ENCODE measurements at places on chromosomes 12 and 14.
A peak's percentile ranks its signal among the peaks of the same experiment; 100 is the strongest.

GRCh38 chr12:52682938-52683574 is 2.8 kb upstream of the KRT1 start:
- DNase-seq, result no peak

- DNase-seq, result no peak
These were observed 68.3 kb downstream of the SCARB1 start for GRCh38 chr12:124795081-124795948.

DNA sequence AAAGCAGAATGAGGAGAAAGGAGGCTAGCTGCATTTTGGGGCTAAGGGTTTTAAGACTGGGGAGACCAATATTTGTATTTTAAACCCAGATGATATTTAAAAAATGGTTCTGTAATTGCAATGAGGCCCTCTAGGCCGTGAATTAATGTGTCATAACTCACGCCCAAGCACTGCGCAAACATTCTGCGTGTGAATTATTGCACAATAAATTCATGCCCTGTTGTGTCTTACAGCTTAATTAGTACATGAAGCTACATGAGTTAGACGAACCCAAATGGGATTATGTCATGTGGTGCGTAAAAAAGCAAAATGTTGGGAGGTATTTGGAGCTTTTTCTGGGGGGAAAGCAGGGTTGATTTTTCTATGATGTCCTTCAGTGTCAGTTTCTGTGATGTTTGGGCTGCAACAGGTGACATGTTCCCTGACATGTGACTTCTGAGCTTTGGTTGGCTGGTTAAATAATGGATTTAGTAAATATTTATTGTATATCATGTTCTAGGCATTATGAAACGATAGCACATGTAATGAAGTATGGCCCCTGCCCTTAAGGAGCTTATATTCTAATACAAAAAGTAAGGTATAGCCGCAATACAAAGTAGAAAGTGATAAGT is 30.4 kb upstream of the CISTR start:
- no peak for DNase-seq

DNA sequence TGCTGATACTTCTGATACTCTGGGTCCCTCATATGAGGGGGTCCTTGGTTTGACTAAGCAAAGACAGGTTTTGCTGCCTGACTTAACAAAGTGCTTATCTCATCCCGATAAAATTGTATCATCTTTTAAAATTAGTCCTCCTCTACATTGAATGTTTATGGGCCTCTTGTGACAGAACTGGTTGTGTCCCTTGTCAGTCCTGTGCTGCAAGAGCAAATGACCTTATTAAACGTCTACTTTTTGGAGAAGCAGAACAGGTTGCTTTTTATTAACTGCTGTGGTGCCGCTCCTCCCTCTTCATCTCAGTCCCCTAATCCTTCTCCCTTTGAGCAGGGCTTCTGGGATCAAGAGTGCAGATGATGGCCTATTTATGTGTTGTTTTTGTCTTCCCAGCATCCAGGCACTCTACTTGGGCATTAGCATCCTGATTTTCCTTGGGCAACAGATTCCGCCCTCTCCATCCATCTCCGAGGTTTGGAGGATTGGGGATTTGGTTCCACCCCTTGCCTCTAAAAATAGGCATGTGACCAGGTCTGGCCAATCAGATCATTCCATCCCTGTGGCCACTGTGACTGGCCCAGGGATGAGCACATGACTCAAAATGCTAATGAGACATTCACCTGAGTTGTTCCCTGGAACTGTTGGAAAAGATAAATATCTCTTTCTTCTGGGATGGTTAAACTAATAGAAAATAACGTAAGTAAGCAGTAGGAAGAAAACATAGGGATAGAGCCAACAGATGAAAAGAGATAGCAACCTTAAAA is 2.9 kb upstream of the DENR start:
- peak; percentile 12 for DNase-seq

GRCh38 chr14:63030113-63030512 is 15.1 kb downstream of the KCNH5 start:
- no peak for DNase-seq

GRCh38 chr12:3557116-3557697 is 66.2 kb downstream of the PRMT8 start:
- no peak for DNase-seq

GRCh38 chr12:112988224-112988623 is 9.9 kb downstream of the OAS2 start:
- no peak for DNase-seq

- DNase-seq, result no peak
These were observed 249.1 kb upstream of the PPFIA2 start for GRCh38 chr12:82008251-82008650.

GRCh38 chr14:57870686-57871457 is 5.0 kb upstream of the SLC35F4 start:
- no peak for DNase-seq

DNA sequence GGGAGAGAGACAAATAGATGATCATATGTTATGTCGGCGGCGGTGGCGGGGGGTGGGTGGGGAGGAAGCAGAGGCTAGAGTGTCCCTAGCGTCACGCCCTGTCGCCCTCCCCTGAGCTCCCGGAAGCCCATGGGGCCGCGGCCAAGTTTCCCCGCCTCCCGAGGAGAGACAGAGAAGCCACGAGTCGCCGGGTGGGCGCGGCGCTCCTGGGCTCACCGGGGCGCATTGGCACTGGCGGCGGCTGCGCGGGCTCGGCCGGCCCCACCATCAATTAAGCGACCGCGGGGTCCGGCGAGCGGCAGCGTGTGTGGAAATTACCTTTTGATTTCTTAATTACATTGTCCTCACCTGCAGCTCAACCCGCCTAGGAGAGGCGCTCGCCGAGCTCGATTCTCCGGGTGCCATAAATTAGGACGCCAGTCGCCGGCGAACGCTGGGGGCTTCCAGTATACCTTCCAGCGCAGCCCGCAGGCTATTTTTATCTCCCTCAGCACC is 119.9 kb upstream of the LHX5 start:
- DNase-seq, result peak; percentile 52

GRCh38 chr14:50736932-50737419 is 68.9 kb upstream of the SAV1 start:
- DNase-seq, result no peak

- DNase-seq, result no peak
These were observed 803 bp downstream of the STK38L start for GRCh38 chr12:27244689-27245488.

GRCh38 chr12:48486679-48487078 is 4.4 kb downstream of the C12orf54 start:
- no peak for DNase-seq

GRCh38 chr12:46242569-46242968 is 26.3 kb downstream of the SLC38A1 start:
- no peak for DNase-seq

DNA sequence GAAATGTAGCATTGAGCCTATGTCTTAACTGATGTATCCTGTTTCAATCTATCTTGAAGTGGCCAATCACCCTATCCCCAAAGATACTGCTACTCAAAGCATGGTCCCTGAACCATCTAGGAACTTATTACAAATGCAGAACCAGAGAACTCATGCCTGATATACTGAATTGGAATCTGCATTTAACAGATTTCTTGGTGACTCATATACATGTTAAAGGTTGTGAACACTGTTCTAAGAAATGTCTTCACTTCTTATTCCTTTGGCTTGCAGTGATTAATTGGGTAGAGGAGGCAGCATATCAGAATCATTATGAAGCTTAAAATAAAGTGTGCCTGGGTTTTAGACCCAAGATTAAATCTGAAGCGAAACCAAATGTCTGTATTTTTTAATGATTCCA is 795.6 kb downstream of the DIO2 start:
- DNase-seq, result no peak

DNA sequence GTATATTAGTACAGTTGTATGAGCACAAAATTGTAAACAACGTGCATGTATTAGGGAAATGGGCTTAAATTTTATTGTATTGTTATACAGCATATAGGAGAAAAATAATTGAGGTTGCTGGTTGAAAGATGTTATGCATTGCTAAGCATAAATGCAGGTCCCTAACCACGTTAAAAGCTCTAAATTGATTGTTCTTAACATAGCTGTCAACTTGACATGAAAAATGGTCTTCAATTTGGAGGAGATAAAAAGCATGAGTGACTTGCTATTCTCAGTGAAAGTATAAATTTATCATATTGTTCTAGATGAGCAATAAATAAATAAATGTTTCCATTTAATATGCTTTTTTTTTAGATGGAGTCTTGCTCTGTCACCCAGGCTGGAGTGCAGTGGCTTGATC is 506.6 kb upstream of the ATXN7L3B start:
- DNase-seq, result no peak

DNA sequence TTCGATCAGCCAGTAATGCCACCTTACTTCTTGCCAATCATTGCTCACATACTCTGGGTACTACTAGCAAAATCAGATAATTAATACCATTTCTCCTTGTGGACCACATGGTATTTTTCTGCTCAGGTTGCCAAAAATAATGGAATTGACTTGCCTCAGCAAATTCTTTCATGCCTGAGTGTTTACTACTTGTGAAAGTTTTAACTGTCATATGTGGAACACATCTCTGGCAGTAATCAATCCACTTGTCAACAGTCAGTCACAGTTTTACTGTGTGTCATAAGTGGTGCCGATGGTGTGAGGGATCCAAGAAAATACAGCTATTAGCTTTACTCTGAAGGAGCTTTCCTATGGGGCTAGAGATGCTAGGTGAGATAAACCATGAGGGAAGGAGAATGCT is 55.3 kb upstream of the ATF1 start:
- no peak for DNase-seq

DNA sequence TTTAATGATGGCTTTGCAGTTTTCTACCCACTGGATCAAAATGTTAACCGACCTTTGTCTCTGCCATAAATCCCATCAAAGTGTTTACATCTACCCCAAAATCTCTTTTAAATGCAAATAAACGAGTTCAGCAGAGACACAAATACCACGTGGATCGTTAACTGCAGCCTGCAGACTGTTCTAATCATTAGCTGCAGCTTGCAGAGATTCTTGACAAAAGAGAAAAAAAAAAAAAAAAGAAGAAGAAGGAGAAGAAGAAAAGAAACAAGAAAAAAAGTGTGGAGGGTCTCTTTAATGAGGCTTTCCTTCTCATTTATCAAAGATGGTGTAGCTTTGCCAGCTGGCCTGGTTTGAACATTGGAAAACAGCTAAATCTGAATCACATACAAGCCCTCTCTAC is 275.7 kb downstream of the NEDD1 start:
- DNase-seq, result no peak

GRCh38 chr14:76968621-76969063 is 59.9 kb downstream of the IRF2BPL start:
- DNase-seq, result no peak

DNA sequence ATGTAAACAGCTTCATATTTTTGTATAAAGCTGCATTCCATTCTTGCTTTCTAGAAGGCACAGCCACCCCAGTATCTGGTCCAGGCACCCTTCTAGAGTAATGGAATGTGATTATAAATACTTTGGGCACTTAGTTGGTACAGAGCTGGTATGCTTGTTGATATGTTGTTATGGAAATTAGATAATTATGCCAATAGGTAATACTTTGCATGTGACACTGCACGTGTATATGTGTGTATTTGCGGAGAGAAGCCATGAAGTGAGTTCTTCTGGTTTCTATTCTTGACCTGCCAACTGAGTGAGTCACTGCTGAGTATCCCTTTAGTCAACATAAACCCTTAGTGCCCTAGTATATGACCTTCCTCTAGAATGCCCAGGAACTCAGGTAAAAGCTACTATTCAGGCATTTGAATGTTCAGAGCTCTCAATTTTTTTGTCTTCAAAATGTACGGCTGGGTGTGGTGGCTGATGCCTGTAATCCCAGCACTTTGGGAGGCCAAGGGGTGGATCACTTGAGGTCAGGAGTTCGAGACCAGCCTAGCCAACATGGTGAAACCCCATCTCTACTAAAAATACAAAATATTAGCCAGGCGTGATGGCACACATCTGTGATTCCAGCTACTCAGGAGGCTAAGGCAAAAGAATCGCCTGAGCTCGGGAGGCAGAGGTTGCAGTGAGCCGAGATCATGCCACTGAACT is 6.2 kb upstream of the TCP11L2 start:
- DNase-seq, result no peak

- DNase-seq, result no peak
These were observed 20.9 kb upstream of the EIF2B2 start for GRCh38 chr14:74981833-74982232.

DNA sequence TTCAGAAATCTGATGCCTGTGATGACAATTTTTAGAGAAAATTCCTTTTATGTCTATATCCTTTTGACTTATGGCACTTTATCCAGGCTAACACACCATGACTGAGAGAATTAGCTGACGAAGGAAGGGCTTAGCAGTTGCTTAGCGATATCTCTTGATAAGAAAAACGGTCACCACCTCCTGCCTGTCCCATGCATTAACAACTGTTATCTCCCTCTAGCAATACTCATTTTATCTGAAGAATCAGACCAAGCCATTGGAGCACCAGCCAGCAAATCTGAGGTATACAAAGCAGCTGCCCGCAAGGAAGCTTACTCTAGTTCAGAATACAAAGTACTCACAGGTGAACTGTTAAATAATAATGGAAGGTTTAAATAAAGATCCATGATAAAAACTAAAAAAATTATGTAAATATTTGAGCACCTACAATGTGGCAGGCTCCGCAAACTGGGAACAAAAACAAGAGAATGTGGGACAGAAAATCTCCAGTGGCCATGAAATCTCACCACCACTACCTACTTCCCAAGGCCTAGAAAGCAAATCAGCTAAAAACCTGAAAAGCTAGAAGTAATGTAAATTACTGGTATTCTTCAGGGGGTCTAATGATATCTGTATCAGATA is 24.3 kb downstream of the PPM1H start:
- DNase-seq, result no peak

- no peak for DNase-seq
These were observed 41.8 kb downstream of the DGLUCY start for GRCh38 chr14:91155626-91156089.

DNA sequence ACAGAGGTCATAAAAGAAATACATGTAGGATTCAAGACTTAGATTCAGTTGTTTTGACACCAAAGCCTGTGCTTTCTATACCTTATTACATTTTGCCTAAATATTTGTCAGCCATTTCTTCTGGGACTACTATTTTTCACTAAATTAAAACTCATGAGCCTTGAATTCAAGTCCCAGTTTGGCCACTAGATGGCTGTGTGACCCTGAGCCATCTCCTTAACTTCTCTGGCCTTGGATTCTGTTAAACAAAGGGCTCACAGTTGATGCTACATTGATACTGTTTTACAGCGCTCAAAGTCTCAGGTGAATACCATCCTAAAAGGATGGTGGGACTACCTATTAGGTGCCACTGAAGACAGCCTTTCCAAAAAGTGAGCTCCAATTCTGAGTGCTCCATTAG is 39.6 kb upstream of the CCDC198 start:
- no peak for DNase-seq

- peak; percentile 67 for DNase-seq
These were observed 11.2 kb upstream of the TCP11L2 start for GRCh38 chr12:106291342-106291741.

GRCh38 chr12:45989721-45990467 is 480 bp downstream of the SCAF11 start:
- peak; percentile 29 for DNase-seq

- no peak for DNase-seq
These were observed 23.5 kb downstream of the FGF23 start for GRCh38 chr12:4356041-4356327.

DNA sequence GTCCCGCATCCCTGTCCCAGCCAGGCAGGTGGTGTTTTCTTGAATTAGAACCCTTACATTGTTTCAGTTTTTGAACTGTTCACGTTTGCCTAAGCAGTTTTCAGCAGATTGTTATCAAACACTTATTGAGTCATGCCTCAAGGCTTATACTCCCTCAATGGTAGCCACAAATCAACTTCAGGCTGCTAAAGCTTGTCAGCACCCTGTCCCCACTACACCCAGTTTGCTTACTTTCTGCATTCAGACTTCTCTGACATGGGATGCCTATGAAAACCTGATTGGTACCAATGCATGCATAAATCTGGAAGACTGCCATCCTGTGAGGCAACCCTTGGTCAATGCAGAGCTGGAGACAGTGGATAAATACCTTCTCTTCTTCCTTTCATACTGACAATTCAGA is 225.4 kb downstream of the BTG1 start:
- DNase-seq, result no peak
